Tongue (tissue), 3 donors: ENCODE measurements at places on chromosomes 1 and 21.
A peak's percentile ranks its signal among the peaks of the same experiment; 100 is the strongest.

DNA sequence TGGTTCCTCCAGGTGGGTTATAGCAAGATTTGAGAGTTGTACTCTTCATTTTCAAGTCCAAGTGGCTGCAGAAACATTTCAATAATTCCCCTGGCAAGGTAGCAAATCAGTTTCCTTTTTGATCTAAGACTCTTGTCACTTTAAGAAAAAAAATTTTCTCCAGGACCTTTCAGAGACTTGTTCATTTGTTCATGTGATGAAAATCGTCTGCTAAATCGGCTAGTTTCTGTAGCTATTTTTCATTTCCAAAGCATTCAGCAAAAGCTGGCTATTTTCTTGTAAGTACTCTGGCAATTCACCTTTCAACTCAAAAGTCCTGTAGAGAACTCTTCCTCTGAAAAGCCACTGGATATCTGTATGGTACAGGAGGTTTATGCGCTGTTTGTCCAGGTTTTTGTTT lies 93.5 kb downstream of the LTN1 start:
- DNase-seq = no peak

DNA sequence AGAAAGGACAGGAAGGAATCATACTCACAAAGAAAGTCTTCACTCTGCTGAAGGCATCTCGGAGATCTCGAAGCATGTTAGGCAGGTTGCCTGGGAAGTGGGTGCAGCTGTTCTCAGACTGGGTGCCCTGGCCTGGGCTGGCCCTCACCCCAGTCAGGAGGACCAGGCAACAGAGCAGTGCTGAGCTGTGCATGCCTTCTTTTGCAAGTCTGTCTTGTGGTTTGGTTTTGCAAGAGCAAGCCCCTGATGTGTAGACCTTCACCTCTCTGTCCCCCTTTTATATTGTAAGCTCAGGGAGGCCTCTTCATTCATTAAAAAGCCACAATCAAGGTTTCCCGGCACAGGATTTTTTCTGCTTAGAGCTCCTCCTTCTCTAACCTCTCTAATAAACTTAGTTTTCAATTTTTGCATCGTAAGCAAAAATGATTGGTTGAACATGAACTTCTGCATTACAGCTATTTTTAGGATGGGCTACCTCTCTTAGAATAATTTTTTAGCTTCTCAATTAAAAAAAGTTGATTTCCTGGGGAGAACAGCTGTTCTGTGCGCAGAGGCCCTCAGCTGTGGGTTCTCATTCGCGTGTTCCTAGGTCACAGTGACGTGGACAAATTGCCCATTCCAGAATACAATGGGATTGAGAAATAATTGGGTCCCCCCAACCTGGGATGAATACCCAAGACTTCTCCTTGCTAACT lies at the start of gene IL10:
Gene IL10 (minus strand): TSS at position 252 of the 695 bp plus-strand sequence. CDS start 59 bp downstream, at position 193.
- no peak for DNase-seq

DNA sequence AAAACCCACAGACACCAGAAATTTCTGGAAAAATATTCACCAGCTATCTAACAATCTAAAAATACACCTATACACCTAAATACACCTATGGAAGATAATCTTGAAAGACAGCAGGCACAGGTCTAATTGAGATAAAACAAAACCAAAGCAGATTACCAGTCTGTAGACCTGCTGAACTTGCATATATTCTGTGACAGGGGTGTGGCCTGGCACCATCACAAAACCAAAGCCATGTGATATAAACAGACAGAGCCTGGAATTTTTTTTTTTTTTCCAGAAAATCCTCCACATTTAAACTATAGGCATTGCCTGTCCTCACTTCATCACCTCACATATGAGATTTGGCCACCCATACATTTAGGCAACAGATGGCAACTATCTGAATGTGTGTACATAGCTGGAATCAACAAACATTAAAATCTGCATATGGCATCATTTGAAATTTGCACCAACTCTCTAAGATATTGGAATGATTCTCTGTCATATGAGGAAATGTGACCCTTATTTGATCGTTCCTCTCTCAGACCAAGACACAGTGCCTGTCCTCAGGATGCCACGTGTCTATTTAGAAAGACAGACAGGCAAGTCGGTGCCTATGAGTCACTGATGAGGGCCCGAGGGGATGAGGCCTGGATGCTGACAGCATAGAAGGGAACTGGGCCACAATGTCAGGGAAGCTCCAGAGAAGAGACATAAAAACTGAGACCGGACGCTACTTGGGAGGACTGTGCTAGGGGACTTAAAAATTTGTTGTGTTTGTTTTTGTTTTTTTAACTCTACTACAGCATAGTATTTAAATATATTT lies 32.6 kb downstream of the NMNAT2 start:
- DNase-seq = no peak

GRCh38 chr1:4978660-4979390 lies 324.4 kb downstream of the AJAP1 start:
- peak; percentile 10 for DNase-seq

- no peak for DNase-seq
These were observed 93.2 kb downstream of the CCDC185 start for GRCh38 chr1:223486366-223486765.

DNA sequence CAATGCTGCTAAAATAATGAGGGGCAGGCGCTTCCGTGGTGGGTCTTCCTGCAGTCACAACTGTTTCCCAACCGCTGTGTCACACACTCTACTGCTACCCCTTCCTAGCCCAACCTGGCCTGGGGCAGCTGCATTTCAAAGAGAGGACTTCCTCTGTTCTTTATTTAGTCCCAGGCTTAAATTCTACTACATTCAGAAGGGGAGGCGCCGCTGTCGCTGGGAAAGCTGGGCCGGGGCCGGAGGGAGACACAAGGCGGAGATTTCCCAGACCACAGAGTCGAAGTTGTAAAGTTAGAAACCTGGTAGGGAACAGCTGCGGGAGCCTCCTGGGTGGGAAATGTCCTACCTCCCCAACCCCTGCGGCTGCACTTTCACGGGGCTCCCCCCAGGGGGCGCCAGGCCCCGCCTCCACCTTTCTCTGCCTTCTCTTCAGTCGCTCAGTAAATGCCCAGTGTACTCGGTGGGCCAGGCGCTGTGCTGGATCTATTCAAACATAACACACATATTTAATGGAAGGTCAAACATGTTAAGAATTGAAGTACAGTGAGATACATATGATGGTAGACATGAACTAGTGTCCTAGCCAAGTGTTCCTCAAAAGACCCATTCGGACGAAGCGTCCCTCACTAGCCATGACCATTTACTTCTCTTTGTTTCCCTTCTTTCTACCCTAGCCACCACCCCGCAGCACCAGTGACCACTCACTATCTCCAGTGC lies 23.1 kb downstream of the DYRK3 start:
- DNase-seq = peak; percentile 81

DNA sequence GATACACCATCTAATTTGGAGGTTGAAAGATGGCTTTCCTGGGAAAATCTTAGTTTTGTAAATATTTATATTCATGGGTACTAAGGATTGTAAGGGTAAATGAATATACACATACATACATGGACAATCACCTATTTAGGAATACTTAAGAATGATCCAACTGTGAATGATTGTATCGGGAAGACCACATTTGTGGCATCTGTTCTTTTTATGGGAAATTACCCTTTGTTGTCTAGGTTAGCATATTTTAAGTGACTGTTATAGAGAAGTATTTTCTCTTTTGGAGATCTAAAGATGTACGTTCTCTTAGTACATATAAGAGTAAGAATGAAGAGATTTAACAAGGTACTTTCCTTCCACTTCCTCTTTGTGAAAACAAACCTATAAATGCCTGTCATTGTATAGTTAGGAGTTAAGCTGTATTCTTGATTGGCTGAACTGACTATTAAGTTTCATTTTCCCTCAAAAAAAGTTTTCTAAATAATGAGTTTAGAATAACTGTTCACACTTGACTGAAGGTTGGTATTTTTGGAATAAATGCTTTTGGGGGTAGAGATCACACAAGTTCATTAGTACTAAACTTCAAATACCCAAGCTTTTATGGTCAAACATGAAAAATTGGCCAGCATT lies 26.7 kb downstream of the SNX7 start:
- DNase-seq = no peak

- DNase-seq = no peak
These were observed 320.2 kb upstream of the NFIA start for GRCh38 chr1:60762176-60762575.

DNA sequence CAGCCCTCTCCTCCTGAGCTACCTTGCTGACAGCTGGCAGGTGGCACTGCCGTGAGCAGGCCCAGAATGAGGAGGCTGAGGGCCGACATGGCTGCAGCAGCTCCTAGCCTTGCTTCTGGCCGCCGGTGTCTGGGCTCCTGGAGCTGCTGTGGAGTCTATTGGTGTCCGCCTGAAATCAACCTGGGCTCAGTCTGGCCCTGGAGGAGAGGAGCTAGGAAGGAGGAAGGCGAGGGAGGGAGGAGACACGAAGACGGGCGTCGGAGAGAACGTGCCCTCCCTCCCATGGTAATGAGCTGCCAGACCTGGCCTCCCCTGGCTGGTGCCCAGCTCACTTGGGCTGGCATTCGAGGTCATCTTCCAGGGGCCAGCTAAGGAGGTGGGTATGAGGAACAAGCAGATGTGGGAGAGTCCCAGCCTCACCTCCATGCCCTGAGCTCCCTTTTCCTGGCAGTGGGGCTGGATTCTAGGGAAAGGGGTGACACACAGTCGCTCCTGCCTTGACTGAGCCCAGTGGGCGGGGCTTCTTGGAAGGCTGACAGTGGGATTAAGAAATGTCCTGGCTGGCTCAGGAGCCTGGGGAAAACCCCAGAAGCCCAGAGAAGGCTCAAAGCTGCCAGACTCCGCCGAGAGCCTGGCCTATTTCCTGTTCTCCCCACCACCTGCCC lies at the start of gene PDZK1IP1:
Gene PDZK1IP1 (minus strand): TSS at position 193 of the 665 bp plus-strand sequence. CDS start 104 bp downstream, at position 89.
- DNase-seq = peak; percentile 64

DNA sequence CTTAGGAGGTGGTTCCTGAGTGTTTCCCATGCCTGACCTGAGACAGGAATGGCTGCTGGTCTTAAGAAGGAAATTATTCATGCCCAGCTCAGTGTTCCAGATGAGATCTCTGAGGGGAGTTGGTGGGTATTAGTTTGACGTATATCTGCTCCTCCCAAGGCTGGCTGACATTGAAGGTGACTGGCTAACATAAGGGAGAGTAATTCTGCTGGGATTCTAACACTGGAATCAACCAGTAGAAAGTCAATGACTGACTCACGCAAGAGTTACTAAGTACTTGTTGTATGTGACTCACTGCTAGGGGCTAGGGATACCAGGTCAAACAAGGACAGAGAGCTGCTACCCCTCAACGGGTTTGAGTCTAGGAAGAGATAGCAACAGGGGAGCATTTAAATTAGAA lies 177.3 kb downstream of the CACNA1E start:
- DNase-seq = no peak

- DNase-seq = no peak
These were observed 7.4 kb downstream of the ZNF496 start for GRCh38 chr1:247324204-247324787.

GRCh38 chr1:145716641-145717345 lies 2.5 kb upstream of the CD160 start:
- DNase-seq = no peak

DNA sequence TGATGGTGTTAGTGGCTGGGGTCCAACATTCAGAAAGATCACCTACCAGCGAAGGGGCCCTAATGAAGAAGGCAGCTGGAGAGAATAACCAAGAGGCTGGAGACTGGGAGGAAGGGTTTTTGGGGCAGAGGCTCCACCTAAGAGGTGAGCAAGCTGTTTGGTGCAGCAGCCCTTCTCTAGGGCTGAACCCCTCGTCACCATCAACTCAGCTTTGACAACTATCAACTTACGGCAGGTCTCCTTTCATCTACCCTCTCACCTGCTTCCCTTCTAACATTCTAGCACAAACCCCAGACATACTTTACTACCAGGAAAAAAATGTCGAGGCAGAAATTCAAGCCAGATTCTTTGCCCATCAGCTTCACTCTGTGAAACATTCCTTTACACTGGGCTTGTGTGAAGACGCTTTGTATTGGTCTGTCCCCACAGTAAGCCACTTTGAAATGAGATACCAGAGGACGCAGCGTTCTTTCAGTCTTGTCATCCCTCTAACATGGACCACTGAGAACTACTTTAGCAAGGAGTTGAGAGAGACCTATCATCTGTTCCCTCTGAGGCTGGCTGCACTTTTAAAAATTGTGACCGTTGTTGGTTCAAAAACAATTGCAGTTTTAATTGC lies 84.6 kb downstream of the RAVER2 start:
- peak; percentile 53 for DNase-seq

DNA sequence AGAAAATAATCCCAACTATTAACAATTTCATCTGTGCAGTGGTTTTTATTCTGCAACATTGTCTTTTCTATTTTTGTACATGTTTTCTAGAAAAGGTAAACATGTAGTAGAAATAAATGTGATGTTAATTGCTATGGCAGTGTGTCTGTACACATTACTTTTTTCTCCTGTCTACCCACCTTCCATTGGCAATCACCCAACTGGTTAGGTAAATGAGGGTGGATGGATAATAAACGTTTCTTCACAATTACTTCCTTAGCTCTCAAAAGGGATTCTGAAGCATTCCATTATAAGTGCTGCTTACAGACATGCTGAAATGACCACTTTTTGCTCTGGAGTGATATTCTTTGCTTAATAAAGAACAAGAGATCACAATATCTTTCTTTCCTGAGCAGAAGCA lies 61.4 kb downstream of the MAGI3 start:
- no peak for DNase-seq

GRCh38 chr21:42252778-42253340 lies 33.9 kb downstream of the ABCG1 start:
- DNase-seq = no peak

DNA sequence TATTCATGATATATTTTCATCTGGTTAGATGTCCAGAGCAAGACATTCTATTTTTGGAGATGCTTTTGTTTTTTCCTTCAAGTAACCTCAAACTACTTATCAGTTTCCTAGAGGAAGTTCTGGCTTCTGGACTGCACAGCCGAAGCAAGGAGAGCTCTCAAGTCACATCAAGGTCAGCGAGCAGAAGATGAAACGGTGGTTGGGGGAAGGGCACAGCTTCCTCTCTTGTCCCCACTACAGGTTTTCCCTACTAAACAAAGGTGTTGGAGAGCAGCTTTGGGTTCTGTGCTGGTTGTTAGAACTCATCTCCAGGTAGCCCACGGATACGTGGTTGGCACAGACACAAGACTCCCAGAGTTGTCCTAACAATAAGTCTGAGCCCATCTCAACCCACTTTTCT lies 5.1 kb upstream of the PLEKHO1 start:
- DNase-seq = no peak

GRCh38 chr21:44701541-44701940 lies 4.6 kb downstream of the KRTAP10-12 start:
- DNase-seq = no peak

GRCh38 chr1:29311352-29312030 lies 75.2 kb downstream of the PTPRU start:
- no peak for DNase-seq
